ENCODE measurements at places on chromosomes 1 and 21.

GRCh38 chr1:14773396-14774025, 175.0 kb downstream of the KAZN start:
- DNase-seq, result no peak

GRCh38 chr1:206921772-206922265, at the start of gene FCMR:
FCMR (minus strand) TSS chr1:206921941; CDS start chr1:206921854, 87 bp downstream.
- no peak for DNase-seq

GRCh38 chr1:47577303-47578025, 139.6 kb downstream of the FOXD2 start:
- DNase-seq, result no peak

GRCh38 chr1:4786055-4786454, 131.6 kb downstream of the AJAP1 start:
- DNase-seq, result no peak

DNA sequence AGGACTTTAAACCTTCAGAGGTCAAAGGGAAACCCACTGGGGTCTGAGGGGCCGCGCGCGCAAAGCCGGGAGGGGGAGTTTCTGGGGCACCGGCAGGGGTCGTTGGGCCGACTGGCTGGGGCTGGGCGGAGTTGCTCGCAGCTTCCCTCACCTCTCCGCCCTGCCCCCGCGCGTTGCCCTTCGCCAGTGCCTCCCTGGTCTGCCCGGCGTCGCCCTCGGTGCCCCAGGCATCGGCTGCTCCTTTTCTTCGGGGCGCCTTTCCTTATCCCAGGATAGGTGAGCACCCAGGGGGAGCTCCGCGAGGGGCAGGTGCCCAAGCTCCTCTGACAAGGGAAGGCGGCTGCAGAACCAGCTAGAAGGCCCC, 390 bp upstream of the NGF start:
- DNase-seq, result no peak

- DNase-seq, result no peak
These were observed 185.6 kb downstream of the ZBTB18 start for GRCh38 chr1:244236721-244237120.

GRCh38 chr21:45634511-45635183, 8.9 kb upstream of the PCBP3 start:
- DNase-seq, result no peak

DNA sequence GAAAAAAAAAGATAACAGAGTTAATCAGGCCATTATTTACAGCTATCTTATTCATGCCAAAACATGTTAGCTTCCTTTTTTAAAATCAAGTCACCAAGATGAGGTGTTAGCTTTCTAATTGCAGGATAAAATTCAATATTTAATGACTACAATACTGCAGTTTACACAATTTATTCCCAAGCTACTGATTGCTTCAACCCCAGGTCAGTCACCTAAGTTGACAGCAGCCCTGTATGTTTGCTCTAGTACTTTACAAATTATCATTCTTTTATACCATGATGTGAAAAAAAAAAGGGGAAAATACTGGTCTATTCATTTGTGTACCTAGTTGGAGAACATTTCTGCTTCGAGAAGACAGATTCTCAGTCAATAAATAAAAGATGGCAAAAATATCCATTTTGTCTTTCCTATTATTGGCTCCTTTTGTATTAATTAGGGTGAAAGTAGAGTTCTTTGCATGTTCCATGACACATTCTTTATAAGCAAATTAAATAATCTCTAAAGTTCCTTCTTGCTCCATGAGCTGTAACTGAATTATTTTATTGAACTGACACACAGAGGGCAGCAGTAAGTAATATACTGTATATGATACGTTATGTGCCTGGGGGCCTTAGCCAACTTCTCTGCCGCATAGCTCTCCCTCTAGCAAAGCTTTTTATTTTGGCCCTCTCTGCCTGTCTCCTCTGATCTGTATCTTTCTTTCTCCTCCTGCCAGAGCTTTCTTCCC, 48.0 kb downstream of the DIPK1A start:
- DNase-seq, result no peak

- no peak for DNase-seq
These were observed 2.1 kb downstream of the PEX19 start for GRCh38 chr1:160282807-160283206.

DNA sequence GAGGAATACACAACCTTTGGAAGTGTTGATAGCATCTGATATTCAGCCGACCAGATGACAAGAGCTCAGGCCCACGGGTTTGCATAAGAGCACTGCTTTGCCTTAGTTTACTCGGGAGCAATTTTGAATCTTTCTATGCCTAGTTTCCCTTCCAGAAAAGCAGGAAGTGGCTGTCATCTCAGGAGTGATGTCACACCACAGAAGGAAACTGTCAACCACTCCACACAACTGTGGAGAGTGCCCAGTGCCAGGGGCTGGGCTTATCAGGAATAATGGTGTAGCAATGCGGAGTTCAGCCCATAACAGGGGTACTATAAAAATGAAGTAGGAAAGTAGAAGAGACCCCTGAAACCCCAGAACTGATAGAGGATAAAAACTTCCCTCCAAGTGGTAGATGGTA, 28.4 kb downstream of the NTPCR start:
- DNase-seq, result no peak

- no peak for DNase-seq
These were observed 9.7 kb downstream of the IFI6 start for GRCh38 chr1:27662261-27662660.

GRCh38 chr21:36642777-36643176, 56.1 kb upstream of the SIM2 start:
- no peak for DNase-seq

GRCh38 chr1:21834666-21835065, 22.6 kb downstream of the LDLRAD2 start:
- DNase-seq, result no peak

GRCh38 chr1:208974717-208975116, 608.8 kb upstream of the CAMK1G start:
- DNase-seq, result no peak

- no peak for DNase-seq
These were observed 28.6 kb downstream of the TFB2M start for GRCh38 chr1:246537441-246537840.

- no peak for DNase-seq
These were observed 16.0 kb downstream of the SH3BGR start for GRCh38 chr21:39467746-39468145.

Data from activated T-helper 9 cell treated with anti-CD3 and anti-CD28 coated beads, Interleukin-2, amount 50 U/mL, for 16 hours (primary cell).